Thyroid gland (tissue), 4 donors: ENCODE measurements at places on chromosomes 1 and 21. TPM values are rescaled to one million over a fixed set of nuclear protein-coding genes. Genes with fewer than 3 reads are reported as not detected.
A peak's percentile ranks its signal among the peaks of the same experiment; 100 is the strongest.

DNA sequence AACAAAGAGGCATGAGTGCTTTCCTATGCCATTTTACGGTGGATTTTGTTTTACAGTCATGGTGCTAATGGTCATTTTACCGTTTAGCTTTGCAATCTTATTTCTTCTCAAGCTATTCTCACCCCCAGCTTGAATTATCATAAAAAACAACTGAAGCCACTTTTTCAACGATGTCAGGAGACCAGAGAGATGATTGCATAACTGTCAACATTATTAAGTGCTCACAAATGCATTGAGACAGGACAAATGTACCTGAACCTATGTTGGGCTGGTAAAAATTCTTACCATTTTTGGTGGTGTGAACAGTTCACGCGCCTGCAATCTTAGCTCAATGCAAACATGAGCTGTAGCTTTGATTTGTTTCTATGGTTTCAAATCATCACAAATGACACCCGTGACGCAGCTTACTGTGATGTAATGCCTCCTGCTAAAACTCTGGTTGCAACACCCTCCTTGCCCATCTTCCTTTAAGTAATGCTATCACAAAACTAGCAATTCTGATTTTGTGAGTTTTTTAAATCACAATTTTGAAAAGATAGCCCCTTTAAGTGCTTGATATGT, 104.4 kb downstream of the UCHL5 start:
- H3K27me3 ChIP-seq = no peaks in the 10 kb centered on the region
- H3K36me3 ChIP-seq = no peaks in the 10 kb centered on the region
- no peak overlapping the region for H3K27ac ChIP-seq
- no peak for DNase-seq
- no peak overlapping the region for H3K4me3 ChIP-seq

DNA sequence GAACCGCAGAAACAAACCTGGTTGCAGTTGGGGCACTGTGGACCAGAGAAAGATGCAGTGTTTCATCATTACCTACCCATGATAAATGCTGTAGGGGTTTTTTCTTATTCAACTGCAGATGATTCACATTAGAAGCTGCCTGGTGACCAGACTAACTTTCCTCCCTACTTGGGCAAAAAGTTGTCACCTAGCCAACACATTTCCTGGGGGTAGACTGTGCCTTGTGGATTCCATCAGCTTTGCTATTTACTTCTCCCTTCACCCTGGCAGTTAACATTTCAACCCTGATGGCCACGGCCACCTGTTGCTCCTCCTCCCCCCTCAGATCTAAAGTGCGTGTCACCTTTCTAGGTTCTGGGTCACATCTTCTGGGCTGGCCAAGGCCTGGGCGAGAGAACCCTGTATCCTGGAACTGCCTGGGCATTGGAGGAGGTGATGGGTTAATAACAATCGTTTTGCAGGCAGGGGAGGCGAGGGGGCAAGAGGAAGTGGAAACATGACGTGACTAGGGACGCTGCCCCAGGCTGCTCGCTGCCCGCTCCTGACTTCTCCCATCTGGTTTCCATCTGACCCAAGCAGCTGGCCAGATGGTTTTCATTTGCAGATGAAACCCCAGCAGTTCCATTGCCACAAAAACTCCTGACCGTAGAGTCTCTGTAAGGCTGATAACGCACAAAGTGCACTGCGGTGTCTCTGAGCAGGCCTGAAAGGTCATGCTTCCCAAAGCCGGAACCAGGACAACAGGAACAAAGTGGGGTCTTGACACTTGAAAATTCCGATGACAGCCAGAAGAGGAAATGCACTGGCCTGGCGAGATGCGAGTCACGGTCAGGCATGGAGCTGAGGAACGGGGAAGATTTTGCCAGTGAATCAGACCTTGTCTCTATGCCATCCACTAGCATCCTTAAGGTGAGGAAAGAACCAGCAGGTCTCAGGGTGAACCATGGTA, 36.6 kb downstream of the CAPZB start:
- no peaks in the 10 kb centered on the region for H3K36me3 ChIP-seq
- H3K27ac ChIP-seq = peak overlapping the region; percentile 89
- no peaks in the 10 kb centered on the region for H3K27me3 ChIP-seq

Gene TMEM125
- 59.0 TPM for total RNA-seq

Gene ALX3
- not detected for total RNA-seq

Gene LCE1D
- total RNA-seq = not detected
